ENCODE measurements at places on chromosomes 1 and 21.

DNA sequence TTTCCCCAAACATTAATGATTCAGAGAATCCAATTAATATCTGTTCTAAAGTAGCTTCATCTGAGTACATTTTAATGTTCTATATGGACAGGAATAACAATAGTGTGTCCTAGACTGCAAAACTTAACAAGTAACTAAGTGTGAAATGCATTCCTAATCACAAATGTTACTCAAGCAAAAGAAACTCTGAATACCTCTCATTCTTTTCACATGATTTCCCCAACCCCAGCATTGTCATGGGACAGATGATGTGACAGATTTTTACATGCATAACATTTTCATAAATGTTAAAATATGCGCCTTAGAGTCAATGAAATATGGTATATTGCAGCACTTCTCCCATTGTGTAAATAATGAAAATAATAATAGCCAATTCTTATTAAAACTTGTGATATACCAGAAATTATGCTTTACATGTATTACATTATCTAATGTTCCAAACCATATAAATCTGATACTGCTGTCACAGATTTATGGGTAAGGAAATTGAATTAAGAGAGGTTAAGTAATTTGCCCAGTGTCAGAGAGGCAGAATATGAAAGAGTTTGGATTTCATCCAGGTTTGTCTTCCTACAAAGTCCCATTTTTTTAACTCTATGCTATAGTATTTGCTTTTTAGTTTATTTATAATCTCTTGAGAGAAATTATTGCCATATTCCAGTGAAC, 269.4 kb downstream of the LRRC7 start:
- no peak overlapping the region for H3K27ac ChIP-seq
- no peaks in the 10 kb centered on the region for H3K4me1 ChIP-seq
- no peaks in the 10 kb centered on the region for H3K27me3 ChIP-seq
- no peak for DNase-seq

GRCh38 chr1:34786521-34787325, 5.7 kb downstream of the GJB3 start:
- H3K36me3 ChIP-seq, result no peaks in the 10 kb centered on the region
- H3K27ac ChIP-seq, result no peak overlapping the region
- peaks cover 3% of the 10 kb centered on the region for H3K4me1 ChIP-seq
- no peak for DNase-seq

DNA sequence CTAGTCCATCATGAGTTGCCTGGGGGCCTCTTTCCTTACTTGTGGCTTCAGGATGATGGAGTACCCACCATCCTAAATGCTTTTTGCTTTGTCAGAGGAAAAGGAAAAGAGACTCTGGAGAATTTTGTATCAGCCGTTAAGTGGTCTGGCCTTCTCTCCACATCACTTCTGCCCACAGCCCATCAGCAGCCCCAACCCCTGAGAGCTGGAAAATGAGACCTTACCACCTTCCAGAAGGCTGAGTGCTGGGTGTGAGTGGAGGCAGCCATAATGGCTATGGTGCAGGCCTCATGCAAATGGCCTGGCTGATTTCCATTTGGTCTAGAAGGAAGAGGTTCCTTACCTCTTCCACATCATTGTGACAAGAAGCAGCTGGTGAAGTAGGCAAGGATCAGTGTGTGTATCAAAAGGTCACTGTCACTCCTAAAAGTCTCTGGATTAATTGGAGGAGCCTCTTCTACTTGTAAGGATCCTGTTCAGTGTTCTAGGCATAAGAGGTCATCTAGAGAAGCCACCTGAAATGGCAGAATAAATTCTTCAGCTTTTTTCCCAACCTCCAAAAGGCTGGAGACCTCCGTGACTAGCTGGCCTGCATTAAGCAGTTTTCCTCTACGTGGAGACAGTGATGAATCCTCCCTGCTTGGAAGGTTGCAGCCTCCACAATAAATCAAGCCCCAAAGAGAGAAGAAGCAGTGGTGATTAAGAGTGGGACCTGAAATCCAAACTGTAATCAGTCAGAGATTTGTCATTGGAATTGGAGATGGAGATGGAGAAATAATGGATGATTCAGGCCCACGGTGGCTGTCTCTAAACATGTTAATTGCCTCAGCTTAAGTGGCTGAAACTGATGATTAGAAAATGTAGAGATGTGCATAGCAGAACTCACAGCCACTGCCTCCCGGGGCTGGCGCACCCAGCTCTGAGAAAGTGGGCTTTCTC, 111.5 kb downstream of the CNIH3 start:
- no peaks in the 10 kb centered on the region for H3K36me3 ChIP-seq
- H3K27me3 ChIP-seq, result no peaks in the 10 kb centered on the region

DNA sequence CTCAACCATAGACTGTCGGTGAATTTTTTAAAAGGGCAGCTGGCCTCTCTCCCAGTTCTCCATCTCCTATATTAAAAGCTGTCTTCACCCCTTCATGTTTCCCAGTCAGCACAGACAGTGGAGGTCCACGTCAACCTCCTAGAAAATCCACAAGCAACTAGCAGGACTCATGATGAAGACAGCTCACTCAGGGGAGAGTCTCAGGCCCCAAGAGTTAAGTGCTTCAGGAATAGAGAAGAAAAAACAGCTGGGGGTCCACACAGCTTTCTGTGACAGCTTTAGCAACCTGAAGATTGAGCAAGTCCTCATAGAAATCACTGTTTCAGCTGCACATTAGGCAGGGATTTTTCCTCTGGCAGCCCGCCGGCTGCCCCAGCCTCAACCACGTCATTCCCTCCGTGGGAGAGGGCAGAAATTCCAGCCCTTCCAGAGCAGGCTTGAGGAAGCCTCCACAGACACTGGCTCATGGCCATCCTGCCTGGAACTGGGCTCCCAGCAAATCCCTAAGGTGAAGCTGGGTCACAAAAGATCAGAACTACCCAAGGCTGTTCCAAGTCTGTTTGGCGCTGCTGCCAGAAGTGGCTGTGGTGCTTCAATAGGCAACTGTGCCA, 15.2 kb downstream of the GPR161 start:
- peak overlapping the region; percentile 14 for H3K4me3 ChIP-seq
- H3K27ac ChIP-seq, result peak overlapping the region; percentile 60
- H3K36me3 ChIP-seq, result no peaks in the 10 kb centered on the region
- H3K4me1 ChIP-seq, result peaks cover 7% of the 10 kb centered on the region
- peak; percentile 14 for DNase-seq
- no peaks in the 10 kb centered on the region for H3K27me3 ChIP-seq

GRCh38 chr1:37930246-37931101, 16.4 kb downstream of the INPP5B start:
- H3K27me3 ChIP-seq, result no peaks in the 10 kb centered on the region
- H3K36me3 ChIP-seq, result peaks cover 11% of the 10 kb centered on the region
- peaks cover 19% of the 10 kb centered on the region for H3K4me1 ChIP-seq
- DNase-seq, result no peak

- DNase-seq, result no peak
- H3K4me3 ChIP-seq, result no peak overlapping the region
- H3K27me3 ChIP-seq, result no peaks in the 10 kb centered on the region
- H3K4me1 ChIP-seq, result peaks cover 11% of the 10 kb centered on the region
- H3K27ac ChIP-seq, result no peak overlapping the region
These were observed 23.5 kb upstream of the LBR start for GRCh38 chr1:225451340-225451739.

DNA sequence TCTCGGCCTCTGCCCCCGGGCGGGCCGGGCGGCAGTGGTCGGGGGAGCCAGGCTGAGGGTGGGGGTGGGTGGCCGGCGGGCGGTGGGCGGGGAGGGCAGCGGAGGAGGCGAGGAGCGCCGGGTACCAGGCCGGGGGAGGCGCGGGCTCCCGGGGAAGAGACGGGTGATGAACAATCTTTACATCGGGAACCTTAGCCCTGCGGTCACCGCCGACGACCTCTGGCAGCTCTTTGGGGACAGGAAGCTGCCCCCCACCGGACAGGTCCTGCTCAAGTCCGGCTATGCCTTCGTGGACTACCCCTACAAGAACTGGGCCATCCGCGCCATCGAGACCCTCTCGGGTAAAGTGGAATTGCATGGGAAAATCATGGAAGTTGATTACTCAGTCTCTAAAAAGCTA, 112.5 kb downstream of the NBPF12 start:
- no peak for DNase-seq
- no peaks in the 10 kb centered on the region for H3K4me1 ChIP-seq
- no peak overlapping the region for H3K4me3 ChIP-seq
- H3K27me3 ChIP-seq, result no peaks in the 10 kb centered on the region
- no peaks in the 10 kb centered on the region for H3K36me3 ChIP-seq

DNA sequence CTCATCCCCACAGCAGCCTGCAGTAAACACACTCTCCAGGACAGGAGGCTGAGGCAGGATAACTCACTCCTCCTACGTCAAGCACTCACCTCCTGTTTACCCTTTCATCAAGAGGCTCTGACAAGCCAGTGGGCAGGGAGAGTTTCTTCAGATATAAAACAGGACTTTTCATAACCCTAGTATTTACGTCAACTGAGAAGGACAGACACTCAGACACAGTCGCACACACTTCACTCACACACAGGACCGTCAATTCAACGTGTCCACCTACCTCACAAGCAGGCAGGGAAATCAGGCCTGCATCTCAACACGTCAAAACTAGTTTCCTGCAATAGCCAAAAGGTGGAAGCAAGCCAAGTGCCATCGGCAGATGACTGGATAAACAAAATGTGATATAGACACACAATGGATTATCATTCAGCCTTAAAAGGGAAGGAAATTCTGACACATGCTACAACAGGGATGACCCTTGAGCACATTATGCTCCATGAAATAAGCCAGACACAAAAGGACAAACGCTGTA, 48.6 kb downstream of the ITPKB start:
- H3K36me3 ChIP-seq, result no peaks in the 10 kb centered on the region
- no peak overlapping the region for H3K27ac ChIP-seq
- no peaks in the 10 kb centered on the region for H3K27me3 ChIP-seq
- peaks cover 73% of the 10 kb centered on the region for H3K4me1 ChIP-seq
- DNase-seq, result no peak
- no peak overlapping the region for H3K4me3 ChIP-seq

DNA sequence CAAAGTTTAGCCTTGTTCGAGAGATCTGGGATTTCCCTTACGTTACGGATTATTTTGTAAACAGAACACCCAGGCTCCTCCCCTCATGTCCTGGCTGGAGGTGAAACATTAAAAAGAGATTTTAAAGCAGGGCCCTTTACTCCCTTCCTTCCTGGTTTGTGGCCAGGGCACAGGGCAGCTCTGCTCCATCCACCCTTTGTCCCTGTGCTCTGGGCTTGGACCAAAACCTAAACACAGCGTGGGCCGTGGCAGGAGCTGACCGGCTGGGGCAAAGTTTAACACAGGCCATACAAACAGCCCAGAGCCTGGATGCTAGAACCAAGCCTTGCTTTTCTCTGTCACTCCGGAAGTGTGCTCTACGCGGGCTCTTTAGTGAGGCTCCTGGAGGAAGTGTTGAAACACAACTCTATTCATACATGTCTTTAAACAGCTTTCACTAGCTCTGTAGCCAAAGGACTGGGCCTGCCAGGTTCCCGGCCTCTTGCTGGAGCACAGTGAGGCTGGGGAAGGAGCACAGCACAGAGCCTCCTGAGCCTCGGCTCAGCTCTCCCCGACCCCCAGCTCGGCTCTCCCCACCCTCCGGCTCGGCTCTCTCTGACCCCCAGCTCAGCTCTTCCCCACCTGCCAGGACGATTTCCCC, 84.7 kb downstream of the PDE9A start:
- no peaks in the 10 kb centered on the region for H3K4me1 ChIP-seq
- H3K27ac ChIP-seq, result no peak overlapping the region
- H3K4me3 ChIP-seq, result no peak overlapping the region
- H3K36me3 ChIP-seq, result no peaks in the 10 kb centered on the region
- no peaks in the 10 kb centered on the region for H3K27me3 ChIP-seq
- DNase-seq, result no peak

- no peak overlapping the region for H3K4me3 ChIP-seq
- no peak overlapping the region for H3K27ac ChIP-seq
- DNase-seq, result no peak
- H3K27me3 ChIP-seq, result no peaks in the 10 kb centered on the region
- no peaks in the 10 kb centered on the region for H3K36me3 ChIP-seq
These were observed 27.0 kb downstream of the SERTAD4 start for GRCh38 chr1:210259561-210259960.

- no peak for DNase-seq
- peaks cover 7% of the 10 kb centered on the region for H3K27me3 ChIP-seq
- H3K36me3 ChIP-seq, result no peaks in the 10 kb centered on the region
- no peak overlapping the region for H3K4me3 ChIP-seq
These were observed 664.4 kb downstream of the PTPRU start for GRCh38 chr1:29900712-29901111.

DNA sequence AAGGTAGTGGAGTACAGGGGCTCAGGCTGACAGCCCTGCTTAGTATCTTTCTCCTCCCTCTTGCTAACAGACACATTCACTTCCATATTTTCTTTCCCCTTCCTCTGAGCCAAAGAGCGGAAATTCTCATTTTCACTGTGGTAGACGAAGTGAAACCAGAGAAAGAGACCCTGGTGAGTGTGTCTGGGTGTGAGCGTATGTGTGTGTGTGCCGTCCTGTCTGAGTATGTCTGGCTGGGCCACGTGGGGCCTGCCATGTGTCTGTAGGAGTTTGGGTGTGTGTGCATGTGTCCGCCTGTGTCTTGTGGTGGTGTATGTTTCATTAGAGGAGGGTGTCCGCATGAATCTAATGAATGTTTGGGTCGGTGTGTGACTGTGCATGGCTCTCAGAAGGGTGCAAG, 1.7 kb downstream of the COL8A2 start:
- H3K36me3 ChIP-seq, result no peaks in the 10 kb centered on the region
- peak overlapping the region; percentile 45 for H3K27ac ChIP-seq
- peak overlapping the region; percentile 34 for H3K4me3 ChIP-seq
- DNase-seq, result no peak

- DNase-seq, result no peak
- H3K27ac ChIP-seq, result peak overlapping the region; percentile 82
- no peaks in the 10 kb centered on the region for H3K27me3 ChIP-seq
- no peaks in the 10 kb centered on the region for H3K36me3 ChIP-seq
- H3K4me3 ChIP-seq, result peak overlapping the region; percentile 84
These were observed 871 bp downstream of the TUFT1 start for GRCh38 chr1:151540982-151541377.

DNA sequence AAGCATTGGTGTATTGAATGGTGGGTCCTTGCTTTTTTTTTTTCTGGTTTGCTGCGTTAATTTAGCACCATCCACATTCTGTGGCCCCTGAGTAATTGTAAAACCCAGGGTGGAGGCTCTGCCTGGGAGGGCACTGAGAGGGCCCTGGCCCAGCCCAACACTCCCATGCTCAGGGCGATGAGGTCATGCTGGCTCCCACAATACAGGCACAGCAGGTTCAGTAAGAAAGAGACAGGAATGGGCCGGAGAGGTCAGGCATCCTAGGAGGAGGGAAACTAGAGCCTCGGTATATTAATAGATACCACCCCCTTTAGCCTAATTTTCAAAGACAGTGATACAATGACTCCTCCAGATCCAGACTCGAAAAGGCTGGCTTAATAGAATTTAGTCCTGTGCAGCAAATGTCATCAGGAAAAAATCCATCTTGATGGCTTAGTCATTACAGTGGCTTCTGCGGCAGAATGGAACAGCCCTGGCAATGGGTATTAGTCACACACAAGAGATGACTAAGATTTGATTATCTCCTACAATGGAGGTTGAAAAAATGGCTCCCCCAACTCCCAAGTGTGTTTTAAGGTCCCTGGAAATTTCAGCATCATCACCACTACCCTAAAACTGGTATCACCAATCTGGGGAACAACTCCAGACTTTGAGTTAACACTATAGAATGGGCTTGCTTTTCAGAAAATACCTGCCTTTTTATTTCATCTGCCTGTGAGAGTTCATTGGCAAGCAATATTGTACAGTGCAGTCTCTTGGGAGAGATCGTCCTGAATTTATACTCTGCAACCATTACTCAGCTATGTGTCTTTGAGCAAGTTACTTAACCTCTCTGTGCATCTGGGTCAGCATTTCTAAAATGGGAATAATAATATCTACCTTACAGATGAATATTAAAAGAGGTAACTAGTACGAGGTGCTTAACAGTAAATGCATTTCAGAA, 43.9 kb upstream of the LYST start:
- no peaks in the 10 kb centered on the region for H3K36me3 ChIP-seq
- no peaks in the 10 kb centered on the region for H3K27me3 ChIP-seq
- peak overlapping the region; percentile 21 for H3K4me3 ChIP-seq
- H3K4me1 ChIP-seq, result peaks cover 13% of the 10 kb centered on the region
- H3K27ac ChIP-seq, result peak overlapping the region; percentile 80
- peak; percentile 41 for DNase-seq

All from thoracic aorta (tissue), 2 donors.